ENCODE measurements at places on chromosomes 2 and 18. TPM values are rescaled to one million over a fixed set of nuclear protein-coding genes. Genes with fewer than 3 reads are reported as not detected.

The TBC1D8 gene
- total RNA-seq: 87.0 TPM

The DNAH6 gene
- 0.05 TPM for total RNA-seq

The RGPD3 gene
- total RNA-seq: 0.18 TPM

The GRB14 gene
- 4.5 TPM for total RNA-seq

The BCL2 gene
- total RNA-seq: 0.53 TPM

The PROM2 gene
- total RNA-seq: not detected

The GALM gene
- 17.2 TPM for total RNA-seq

The ZSCAN30 gene
- total RNA-seq: 0.48 TPM

The GRHL1 gene
- 1.3 TPM for total RNA-seq

The CXCR1 gene
- not detected for total RNA-seq

The CIB4 gene
- total RNA-seq: 0.38 TPM

The EMILIN1 gene
- total RNA-seq: 0.47 TPM

The SOX11 gene
- not detected for total RNA-seq

The CDH7 gene
- not detected for total RNA-seq

The MAP3K2 gene
- 13.8 TPM for total RNA-seq

The DPP10 gene
- not detected for total RNA-seq

The ASIC4 gene
- total RNA-seq: 0.20 TPM

The LYPD1 gene
- total RNA-seq: 15.2 TPM

The GALNT14 gene
- total RNA-seq: 47.8 TPM

The SCN1A gene
- not detected for total RNA-seq

The ST6GAL2 gene
- 16.1 TPM for total RNA-seq

The CDH2 gene
- total RNA-seq: 43.1 TPM

The DSEL gene
- total RNA-seq: 0.40 TPM

The MPPE1 gene
- 22.7 TPM for total RNA-seq

The PIGN gene
- 7.5 TPM for total RNA-seq

The TGFA gene
- total RNA-seq: 5.5 TPM

The SP110 gene
- total RNA-seq: 5.5 TPM

The NGEF gene
- total RNA-seq: 20.3 TPM

The CD8B gene
- not detected for total RNA-seq

The PAX8 gene
- total RNA-seq: 0.85 TPM

The EPB41L5 gene
- 4.1 TPM for total RNA-seq

The PRKCE gene
- 8.5 TPM for total RNA-seq

The ARPC2 gene
- 295 TPM for total RNA-seq
